ENCODE measurements at places on chromosomes 2 and 18.

DNA sequence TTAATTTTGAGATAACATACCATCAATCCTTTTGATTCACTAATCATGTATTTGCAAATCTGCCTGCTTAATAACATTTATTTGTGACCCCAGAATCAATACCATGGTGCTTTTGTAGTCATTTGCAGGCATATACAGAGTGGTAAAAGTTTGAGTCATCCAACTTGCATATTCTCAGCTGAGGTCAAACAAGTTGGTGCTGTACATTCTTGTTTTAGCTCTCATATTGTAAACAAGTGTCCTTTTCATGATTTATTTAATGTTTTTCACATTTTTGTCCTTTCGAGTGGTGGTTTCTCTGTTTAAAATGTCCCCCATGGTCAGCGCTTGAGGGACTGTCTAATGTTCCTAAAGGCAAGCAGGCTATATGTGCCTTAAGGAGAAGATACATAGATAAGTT lies 17.5 kb downstream of the RAB27B start:
- DNase-seq = no peak

GRCh38 chr2:18378020-18378653 lies 182.3 kb downstream of the RDH14 start:
- peak; percentile 23 for DNase-seq

DNA sequence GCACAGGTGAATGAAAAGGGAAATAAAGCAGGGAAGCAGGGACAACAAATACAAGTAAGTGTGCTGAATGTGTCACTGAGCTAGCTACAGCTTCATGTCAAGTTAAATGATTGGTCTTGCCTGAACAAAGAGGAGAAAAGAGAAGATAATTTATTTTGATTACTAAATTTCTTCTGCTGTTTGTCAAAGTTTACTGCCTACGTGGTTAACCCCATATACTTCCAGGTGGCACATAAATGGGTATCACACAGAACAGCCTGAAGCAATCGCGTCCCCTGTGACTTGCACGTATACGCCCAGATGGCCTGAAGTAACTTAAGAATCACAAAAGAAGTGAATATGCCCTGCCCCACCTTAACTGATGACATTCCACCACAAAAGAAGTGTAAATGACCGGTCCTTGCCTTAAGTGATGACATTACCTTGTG lies 434.2 kb downstream of the LRRTM4 start:
- DNase-seq = no peak

- no peak for DNase-seq
Measured at GRCh38 chr2:96846825-96847224, 3.0 kb upstream of the ANKRD23 start.

- DNase-seq = no peak
Measured at GRCh38 chr2:68512966-68513365, 45.6 kb downstream of the APLF start.

DNA sequence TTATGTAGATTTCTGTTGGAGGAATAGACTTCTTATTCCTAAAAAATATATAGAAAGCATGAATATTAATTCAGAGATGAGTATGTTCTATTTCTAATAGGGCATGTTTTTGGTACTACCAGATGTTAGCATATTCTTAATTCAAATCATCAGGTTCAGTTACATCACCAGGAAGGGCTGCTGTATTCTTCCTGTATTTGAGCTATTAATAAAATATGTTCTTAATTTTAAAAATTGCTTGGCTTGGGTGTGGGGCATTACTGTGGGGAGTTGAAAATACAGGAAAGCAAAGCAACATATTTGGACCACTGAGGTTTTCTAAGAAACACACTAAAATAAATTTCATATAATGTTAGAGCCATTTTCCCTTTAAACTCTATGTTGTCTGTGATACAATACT lies 343.0 kb downstream of the EPHA4 start:
- no peak for DNase-seq

DNA sequence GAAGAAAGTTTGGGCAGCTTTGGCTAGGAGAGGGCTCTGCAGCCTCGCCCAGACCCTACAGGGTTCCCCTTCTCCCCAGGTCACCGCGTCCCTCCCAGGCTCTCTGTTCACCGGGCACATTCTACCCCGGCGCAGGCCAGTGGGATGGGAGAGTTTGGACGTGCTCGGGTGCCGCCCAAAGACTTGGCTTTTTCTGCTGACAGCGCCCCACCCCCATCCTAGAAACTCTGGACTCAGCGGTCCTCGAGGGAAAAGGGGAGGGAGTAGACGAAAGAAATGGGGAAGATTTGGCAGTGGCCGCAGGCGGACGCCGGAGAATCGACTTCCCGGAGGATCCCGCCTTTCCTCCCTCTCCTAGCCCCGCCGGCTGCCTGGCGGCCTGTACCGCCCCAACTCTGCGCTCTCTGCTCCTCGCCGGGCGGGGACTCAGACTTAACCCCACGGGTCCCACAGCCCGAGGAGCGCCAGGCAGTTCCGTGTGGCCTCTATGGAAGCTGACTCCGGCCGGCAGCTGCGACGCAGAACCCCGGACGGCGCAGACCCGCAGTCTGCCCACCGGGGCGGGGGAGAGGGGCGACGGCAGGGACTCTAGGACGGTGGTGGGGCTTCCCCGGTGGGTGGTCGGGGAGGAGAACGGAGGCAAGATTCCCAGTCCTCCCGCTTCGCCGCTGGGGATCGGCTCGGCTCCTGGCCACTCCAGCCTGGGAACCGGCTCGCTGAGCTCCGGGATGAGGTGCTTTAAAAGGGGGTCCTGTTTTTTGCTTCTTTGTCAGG lies 863 bp upstream of the SIX2 start:
- peak; percentile 94 for DNase-seq

DNA sequence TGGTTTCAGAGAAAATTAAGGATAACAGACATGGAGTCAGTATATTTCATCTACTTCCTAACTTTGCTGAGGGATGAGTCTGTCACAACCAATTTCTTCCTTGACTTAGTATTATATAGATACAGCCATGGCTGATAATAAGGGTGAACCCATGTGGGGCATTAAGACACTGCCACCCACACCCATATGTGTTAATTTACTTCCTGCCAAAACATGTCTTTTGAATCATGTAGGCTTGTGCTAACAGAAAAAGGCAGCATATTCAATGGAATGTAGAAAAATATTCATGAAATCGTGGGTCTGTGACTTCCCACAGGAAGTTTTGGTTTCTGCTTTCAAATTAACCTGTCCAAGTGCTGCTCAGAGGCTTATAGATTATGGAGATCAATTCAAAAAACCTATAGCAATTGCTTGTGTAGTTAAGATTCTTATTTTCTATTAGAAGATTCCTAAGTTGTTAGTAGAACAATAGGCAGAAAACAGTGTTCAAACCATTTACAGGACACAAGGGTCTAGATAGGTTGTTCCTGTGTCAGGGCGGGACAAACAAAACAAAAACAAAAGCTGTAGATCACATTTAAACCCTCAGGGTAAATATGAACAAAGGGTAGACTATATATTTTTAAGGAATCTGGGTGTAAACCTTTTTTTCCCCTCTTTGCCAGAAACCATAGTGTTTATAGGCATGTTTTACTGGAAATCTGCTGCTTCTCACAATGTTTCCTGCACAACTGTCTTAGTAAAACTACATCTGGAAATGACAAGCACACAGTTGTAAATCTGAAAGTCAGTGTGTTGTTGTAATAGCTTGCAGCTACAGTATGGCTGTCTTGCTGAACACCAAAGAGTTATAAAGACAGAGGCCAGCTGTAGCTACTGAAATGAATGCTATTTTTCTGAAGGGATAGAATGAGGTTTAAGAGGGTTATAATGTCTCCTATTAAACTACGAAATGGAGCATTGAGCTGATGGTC lies 691.2 kb downstream of the EPHA4 start:
- DNase-seq = no peak

DNA sequence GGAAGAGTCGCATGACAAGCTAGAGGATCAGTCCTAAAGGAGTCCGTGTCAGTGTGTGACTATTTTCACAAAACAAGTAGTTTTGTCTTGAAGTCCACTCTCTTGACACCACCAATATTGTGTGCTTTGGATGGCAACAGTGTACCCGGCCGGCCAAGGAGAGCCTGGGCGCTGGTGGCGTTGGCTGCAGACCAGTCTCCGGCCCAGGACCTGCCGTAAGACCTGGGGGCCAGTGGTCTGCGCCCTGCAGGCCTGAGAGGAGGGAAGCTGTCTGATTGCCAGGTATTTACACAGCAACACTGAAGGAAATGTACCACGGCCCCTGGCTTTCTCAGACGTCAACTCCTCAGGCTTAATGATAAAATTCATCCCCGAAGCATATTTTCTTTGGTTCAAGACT lies 472.4 kb upstream of the SALL3 start:
- no peak for DNase-seq

- no peak for DNase-seq
Measured at GRCh38 chr2:115400940-115401339, 958.5 kb downstream of the DPP10 start.

DNA sequence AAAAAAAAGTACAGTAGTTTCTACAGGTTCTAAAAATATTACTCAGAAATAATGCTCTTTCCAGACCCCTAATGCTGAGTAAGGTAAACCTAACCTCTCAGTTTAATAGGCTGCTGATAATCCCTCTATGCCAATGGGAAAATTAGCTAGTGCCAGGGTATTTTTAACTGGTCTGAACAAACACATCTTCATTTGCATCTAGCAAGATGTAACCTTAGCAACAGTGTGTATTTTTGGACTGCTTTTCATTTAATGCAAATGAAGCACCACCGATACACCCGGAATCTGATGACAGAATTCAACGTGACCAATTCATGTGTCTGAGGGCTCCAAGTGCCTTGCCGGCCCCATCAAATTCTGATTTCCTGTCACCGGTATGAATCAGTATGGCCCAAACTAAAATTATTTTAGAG lies 47.4 kb upstream of the CYRIA start:
- no peak for DNase-seq

GRCh38 chr2:101223814-101224231 lies 28.9 kb upstream of the CNOT11 start:
- peak; percentile 35 for DNase-seq

DNA sequence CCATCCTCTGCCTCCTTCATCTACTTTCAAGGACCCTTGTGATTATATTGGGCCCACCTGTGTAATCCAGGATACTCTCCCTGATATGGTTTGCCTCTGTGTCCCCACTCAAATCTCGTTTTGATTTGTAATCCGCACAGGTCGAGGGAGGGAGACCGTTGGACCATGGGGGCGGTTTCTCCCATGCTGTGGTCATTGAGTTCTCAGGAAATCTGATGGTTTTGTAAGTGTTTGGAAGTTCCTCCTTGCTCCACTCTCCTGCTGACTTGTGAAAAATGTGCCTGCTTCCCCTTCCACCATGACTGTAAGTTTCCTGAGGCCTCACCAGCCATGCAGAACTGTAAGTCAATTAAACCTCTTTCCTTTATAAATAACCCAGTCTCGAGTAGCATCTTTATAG lies 42.0 kb upstream of the EML6 start:
- DNase-seq = no peak

DNA sequence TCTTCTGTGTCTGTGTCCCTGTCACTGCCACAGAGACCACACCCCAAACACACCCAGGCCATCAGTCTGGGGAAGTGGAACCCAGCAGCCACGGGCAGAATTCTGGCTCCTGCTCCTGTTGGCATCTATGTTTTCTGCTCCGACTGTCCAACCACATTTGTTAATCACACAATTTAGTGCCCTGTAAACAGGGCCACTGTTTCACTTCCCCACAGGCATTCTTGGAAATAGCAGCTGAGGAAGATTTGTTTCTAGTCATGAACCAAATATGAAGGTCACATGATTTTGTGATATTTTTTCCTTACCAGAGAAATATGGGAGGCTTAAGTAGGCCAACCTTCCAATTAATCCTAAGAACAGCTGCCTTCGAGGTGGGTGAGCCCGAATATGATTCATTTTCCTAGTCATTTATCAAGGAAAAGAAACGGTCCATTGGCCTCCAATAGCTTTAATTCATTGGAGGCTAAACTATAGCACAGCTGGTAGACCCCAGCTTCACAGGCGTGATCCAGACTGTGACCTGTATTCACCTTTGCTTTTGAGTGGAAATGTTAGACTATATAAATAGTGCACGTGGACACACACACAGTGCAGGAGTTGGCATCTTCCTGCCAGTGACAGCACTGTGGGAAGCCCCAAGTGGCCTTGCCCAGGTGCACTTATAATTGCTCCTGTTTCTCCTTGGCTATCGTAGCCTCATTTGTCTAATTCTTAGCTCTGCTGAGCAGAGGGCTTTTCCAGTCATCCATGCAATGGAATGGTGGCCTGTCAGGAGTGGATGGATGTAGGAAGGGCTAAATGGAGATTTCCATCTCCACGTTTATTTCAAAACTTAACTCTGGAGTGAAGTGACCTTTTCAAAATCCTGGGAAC lies 267.9 kb downstream of the LPIN1 start:
- DNase-seq = peak; percentile 65

- no peak for DNase-seq
Measured at GRCh38 chr2:59968441-59968840, 585.0 kb downstream of the BCL11A start.

GRCh38 chr2:20141806-20142205 lies 83.1 kb downstream of the SDC1 start:
- DNase-seq = no peak

- DNase-seq = no peak
Measured at GRCh38 chr2:204794624-204795023, 249.3 kb downstream of the PARD3B start.

DNA sequence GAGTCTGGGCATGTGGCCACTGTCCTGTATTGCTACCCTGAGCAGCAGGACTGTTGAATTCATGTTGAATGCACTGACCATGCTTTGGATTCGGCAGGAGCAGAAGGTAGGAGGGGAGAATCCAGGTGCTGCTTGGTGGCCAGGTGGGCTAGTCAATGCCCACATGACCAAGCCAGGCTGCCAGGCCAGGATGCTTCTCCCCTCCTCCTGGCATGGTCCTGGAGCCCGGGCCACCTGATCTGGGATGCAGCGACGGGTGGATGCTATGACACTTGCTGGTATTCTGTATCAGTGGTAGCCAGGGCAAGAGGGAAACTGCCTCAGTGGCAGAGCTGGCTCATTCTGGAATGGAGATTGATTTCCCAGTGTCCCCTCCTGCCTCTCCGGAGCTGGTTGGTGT lies 14.8 kb upstream of the SIX2 start:
- DNase-seq = no peak

GRCh38 chr2:101410746-101411145 lies 23.4 kb upstream of the CREG2 start:
- no peak for DNase-seq

- no peak for DNase-seq
Measured at GRCh38 chr2:53545604-53546003, 222.0 kb upstream of the CHAC2 start.

DNA sequence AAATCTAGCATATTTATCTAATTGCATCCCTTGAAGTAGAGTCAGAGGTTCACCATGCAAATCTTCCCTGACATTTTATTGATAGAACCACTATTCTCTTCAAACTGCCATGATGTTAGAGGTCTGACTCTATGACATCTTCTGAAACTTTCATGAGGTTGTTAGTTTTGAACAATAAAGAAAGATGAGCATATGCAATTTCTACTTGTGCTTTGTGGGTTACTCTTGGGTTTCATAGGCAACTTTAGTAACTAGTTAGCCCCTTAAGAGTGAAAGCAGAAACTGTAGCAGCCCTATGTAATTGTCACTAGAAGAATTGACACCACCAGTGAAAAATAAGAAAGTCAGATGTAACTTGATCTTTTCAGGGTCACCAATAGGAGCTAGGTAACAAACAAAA lies 53.1 kb upstream of the ZEB2 start:
- DNase-seq = no peak
